Lower lobe of right lung (tissue), 2 donors: ENCODE measurements at places on chromosomes 1 and 21. TPM values are rescaled to one million over a fixed set of nuclear protein-coding genes. Genes with fewer than 3 reads are reported as not detected.

DNA sequence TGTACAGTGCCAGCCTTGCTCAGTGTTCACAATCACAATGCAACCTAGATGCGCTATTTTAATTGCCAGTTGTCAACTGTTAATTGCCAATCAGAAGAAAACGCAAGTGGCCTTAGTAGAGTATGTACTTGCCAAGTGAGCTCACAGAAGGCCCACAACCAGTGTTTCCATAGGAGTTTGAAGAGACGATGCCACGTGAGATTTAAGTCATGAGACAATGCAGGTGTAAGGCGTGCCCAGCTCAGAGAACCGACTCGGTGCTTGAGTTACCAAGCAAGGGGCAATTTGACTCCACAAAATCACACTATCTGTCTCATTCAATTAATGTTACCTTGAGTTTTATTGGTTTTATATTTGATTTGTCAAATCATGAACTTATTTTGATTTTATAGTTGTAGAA is 65.6 kb downstream of the TEX35 start:
- no peak for DNase-seq

The PAPPA2 gene
- total RNA-seq = 0.50 TPM

- no peak for DNase-seq
Measured at GRCh38 chr1:39936724-39937491, 18.0 kb upstream of the MFSD2A start.

GRCh38 chr1:49052102-49052501 is 275.4 kb upstream of the BEND5 start:
- no peak for DNase-seq

DNA sequence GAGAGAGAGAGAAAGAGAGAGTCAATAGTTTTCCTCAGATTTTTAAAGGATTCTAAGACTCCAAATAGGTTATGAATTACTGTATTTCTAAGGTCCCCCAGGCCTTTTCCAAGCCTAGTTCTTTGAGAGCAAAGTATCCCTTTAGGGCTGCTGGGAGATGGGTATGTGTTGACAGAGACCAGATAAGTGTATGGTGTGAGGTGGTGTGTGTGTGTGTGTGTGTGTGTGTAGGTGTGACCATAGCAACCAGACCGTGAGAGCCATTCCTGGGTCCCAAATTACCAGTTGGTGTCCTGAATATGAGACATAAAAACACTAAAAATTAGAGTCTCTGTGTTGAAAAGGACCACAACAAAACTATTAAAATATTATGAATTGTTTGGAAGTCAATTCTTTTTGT is 41.7 kb upstream of the DNAJC6 start:
- DNase-seq = no peak

DNA sequence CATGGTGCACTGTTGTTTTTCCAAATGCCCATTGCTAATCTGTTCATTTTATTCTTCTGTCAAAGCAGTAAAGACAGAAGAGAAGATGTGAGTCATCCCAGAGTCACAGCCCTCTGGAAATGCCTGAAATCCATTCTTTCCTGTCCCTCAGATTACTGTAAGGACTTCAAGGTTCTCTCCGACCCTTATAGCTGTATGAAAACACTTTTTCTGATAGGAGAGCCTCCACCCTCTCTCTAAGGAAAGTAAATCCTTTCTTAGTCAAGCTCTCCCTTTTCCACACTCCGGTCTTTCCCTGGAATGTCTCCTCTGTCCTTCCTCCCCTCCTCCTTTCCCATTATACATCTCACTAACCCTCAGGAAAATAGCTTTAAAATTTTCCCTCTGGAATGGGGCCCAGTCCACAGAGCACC is 3.5 kb upstream of the PRDX6 start:
- DNase-seq = no peak

The FCRLB gene
- total RNA-seq = 2.8 TPM

The USP48 gene
- 61.9 TPM for total RNA-seq

GRCh38 chr1:163774401-163774945 is 452.7 kb downstream of the NUF2 start:
- DNase-seq = no peak
